ENCODE measurements at places on chromosomes 3 and 15. TPM values are rescaled to one million over a fixed set of nuclear protein-coding genes. Genes with fewer than 3 reads are reported as not detected.

GTF2E1 gene
- total RNA-seq = 12.0 TPM

VGLL3 gene
- total RNA-seq = 12.1 TPM

CHRNA7 gene
- total RNA-seq = 3.5 TPM

IL20RB gene
- 1.0 TPM for total RNA-seq

GNB4 gene
- total RNA-seq = 17.7 TPM

All from A549 treated with Hydrocortisone at 1 μM for 4 hours (cell line).